Hair follicular keratinocyte (primary cell): ENCODE measurements at places on chromosomes 13 and 19. TPM values are rescaled to one million over a fixed set of nuclear protein-coding genes. Genes with fewer than 3 reads are reported as not detected.

Gene NLRP11
- total RNA-seq, result not detected in 2 replicates

Gene ZNF600
- total RNA-seq, result 2.2 and 5.0 TPM in 2 replicates

Gene RUBCNL
- 0.65 and 0.78 TPM in 2 replicates for total RNA-seq

Gene CFAP97D2
- total RNA-seq, result not detected in 2 replicates

Gene CDC42EP5
- 30.2 and 68.9 TPM in 2 replicates for total RNA-seq

Gene LGI4
- not detected in 2 replicates for total RNA-seq

Gene CD37
- total RNA-seq, result not detected in 2 replicates

Gene PEAK3
- not detected in 2 replicates for total RNA-seq

Gene KLK5
- 97.7 and 185 TPM in 2 replicates for total RNA-seq

Gene FUT1
- 7.3 and 11.6 TPM in 2 replicates for total RNA-seq

Gene CCDC70
- total RNA-seq, result not detected in 2 replicates

Gene ZNF460
- total RNA-seq, result 15.8 and 29.0 TPM in 2 replicates

Gene GPR4
- total RNA-seq, result not detected in 2 replicates

Gene ZNF578
- total RNA-seq, result 1.6 and 3.3 TPM in 2 replicates

Gene NDFIP2
- 59.3 and 74.8 TPM in 2 replicates for total RNA-seq

Gene SPTBN4
- 1.2 and 1.6 TPM in 2 replicates for total RNA-seq

Gene KIR3DL2
- not detected in 2 replicates for total RNA-seq

Gene DNAJC15
- total RNA-seq, result 23.3 and 27.2 TPM in 2 replicates

Gene TUBB4A
- total RNA-seq, result not detected in 2 replicates

Gene KIR2DL1
- not detected in 2 replicates for total RNA-seq

Gene CGB8
- not detected in 2 replicates for total RNA-seq

Gene URAD
- not detected in 2 replicates for total RNA-seq

Gene NLRP5
- not detected in 2 replicates for total RNA-seq

Gene KLK12
- total RNA-seq, result 0.23 TPM in 1 of 2 replicates, not detected in the other

Gene IL4I1
- total RNA-seq, result not detected in 2 replicates

Gene SULT2A1
- not detected in 2 replicates for total RNA-seq

Gene GRK1
- total RNA-seq, result not detected in 2 replicates

Gene SHANK1
- total RNA-seq, result 0.04 TPM in 1 of 2 replicates, not detected in the other

Gene NKG7
- not detected in 2 replicates for total RNA-seq

Gene DIRAS1
- not detected in 2 replicates for total RNA-seq

Gene PDE4C
- total RNA-seq, result not detected in 2 replicates

Gene MEF2B
- 0.11 TPM in 1 of 2 replicates, not detected in the other for total RNA-seq
